NCI-H187 treated with DMSO at 0.1 percent for 48 hours (cell line): ENCODE measurements at places on chromosomes 2 and 18.

DNA sequence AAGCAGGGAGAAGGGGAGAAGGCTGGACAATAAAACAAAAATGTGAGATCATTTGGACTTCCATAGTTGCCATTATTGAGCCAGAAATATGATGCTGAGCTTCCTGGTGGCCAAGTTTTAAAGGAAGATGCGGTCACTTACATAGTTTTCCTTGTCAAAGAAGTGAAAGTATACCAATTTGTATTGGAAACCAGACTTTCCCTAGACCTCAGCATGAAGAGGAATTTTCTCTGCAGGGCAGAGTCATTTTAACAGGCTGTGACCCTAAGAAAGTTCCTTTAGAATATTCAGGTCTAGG is 111.0 kb downstream of the GATA6 start:
- DNase-seq, result no peak

DNA sequence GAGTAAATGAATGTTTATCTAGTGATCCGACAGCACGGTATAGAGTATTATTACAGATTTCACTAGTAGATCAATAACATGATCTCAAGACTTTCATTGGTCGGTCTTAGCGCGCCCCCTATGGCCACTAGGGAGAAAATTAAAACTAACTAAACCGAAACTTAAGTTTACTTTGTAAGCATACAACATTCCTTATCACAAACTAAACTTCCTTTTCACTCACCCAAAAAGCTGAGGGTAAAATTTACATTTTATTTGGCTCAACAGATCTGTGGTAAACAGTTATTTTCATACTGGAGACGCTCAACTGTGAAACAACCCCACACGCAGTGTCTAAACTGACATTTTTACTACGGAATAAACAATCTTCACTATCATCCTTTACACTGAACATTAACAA is 215.6 kb upstream of the MAP2 start:
- DNase-seq, result no peak

DNA sequence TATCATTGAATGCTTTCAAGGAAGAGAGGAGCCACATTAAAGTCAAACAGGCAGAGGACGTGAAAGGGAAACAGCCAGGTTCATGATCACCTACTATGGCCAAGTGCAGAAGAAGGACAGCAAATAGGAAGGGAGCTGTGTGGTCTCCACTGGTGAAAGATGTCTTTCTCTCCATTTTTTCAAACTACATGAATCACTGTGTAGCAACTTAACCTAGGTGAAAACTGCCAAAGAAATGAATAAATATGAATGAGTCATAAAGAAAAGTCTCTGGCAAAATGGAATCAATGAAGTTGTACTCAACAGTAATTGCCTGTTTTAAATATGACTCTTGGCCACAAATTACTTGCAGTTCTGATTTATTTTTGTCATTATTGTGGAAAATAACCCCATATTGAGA is 452.6 kb upstream of the PKDCC start:
- DNase-seq, result no peak

GRCh38 chr2:122660786-122661634 is 905.6 kb downstream of the TSN start:
- no peak for DNase-seq

- DNase-seq, result no peak
Measured at GRCh38 chr2:197883354-197884032, 79.1 kb downstream of the PLCL1 start.

GRCh38 chr2:96131152-96131812 is 7.0 kb downstream of the ASTL start:
- no peak for DNase-seq
